NCI-H510A (cell line): ENCODE measurements at places on chromosomes 7 and 10.

GRCh38 chr7:48637382-48637781 is 287.0 kb upstream of the CDC14C start:
- no peak for DNase-seq

- no peak for DNase-seq
Measured at GRCh38 chr7:138195151-138195571, 118.9 kb downstream of the AKR1D1 start.

GRCh38 chr10:36808625-36809362 is 316.6 kb upstream of the ANKRD30A start:
- DNase-seq, result no peak

- DNase-seq, result no peak
Measured at GRCh38 chr10:2592360-2593160, 474.8 kb upstream of the PFKP start.

DNA sequence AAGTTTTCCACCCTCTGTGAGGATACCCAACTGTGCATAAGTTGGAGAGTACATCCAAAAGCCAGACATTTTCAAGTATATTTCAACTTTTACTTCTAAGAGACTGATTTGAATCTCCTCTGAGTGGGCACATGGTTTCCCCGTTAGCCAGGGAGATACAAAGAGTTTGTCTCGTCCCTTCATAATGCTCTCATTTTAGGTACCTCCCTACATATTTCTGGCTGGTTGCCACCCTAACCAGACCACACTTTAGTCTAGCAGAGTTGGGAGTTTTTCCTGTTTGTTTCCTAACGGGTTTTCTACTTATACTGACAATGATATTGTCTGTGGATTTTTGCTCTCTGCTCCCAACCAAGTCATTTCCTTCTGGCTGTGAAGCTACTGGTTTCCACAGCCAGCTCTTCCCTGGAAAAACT is 180.3 kb downstream of the CCDC71L start:
- DNase-seq, result no peak

DNA sequence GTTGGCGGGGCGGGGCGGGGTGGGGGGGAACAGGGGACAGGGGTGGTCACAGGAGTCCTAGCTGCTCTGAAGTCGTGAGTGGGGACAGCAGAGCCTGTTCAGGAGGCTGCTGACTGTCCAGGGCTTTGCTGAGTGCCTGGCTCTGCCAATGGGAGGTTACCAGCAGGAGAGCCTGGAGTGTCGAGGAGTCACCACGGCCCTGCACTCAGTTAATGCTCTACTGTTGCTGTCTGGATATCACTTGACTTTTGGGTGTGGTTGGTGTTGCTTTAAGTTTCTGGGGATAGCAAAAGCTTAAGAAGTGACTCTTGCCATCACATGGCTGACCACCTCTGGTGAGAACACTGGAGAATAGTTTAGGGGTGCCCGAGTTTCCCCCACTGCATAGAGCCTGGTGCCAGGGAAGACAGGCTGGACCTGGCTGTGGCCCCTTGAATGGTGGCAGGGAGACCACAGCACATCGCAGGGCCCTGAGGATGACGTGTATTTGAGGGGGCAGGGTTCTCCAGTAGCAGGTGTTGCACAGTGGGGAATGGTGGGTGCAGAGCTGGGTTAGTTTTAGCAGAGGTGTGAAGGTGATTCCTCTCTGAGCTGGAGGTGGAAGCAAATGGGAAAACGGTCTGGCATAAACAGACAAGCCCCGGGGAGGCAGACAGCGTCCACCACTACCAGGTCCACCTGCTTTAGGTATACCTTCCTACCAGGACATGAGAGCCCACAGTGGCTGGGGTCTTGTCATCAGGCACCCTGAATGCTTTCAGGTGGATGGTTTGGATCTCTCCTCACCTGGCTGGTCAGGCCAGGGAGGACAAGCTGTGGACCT is 54.2 kb upstream of the CAMK2B start:
- no peak for DNase-seq

DNA sequence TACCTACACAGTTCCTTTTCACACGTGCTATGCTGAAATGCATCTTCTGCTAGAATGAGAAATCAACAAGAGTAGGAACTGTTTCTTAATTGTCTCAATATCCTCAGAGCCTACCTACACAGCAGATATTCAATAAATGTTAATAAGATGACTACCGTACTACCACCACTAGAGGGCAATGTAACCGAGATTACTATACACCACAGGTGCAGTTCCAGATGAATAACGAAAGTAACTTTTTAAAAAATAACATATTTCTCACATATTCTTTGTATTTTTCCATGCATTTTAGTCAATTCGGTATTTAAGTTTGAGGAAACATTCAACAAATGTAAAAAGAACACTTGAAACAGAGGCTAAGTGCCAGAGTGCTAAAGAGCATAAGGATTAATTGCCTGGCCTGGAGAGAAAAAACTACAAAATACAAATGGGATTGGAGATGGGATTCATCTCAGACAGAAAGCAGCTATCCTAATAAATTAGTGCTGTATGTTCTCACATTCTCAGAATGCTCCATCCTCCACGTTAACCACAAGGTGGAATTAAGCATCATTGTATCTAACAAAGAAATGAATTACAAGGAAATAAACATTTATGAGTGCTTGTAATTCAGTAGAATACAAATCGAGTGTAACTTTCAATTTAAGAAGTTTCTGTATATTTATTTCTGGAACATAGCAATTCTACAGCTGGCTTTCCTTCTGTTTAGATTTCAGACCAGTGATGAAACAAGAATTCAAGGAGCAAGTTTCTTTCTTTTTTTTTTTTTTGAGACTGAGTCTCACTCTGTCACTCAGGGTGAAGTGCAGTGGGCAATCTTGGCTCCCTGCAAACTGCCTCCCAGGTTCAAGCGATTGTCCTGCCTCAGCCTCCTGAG is 20.3 kb upstream of the HECTD2 start:
- peak; percentile 6 for DNase-seq

GRCh38 chr7:78014401-78014800 is 215.8 kb downstream of the PHTF2 start:
- DNase-seq, result no peak

GRCh38 chr7:103717574-103717973 is 271.6 kb upstream of the SLC26A5 start:
- DNase-seq, result no peak

GRCh38 chr10:33047655-33048054 is 89.6 kb upstream of the ITGB1 start:
- DNase-seq, result no peak

- DNase-seq, result no peak
Measured at GRCh38 chr7:72038022-72038732, 374.0 kb downstream of the CALN1 start.

DNA sequence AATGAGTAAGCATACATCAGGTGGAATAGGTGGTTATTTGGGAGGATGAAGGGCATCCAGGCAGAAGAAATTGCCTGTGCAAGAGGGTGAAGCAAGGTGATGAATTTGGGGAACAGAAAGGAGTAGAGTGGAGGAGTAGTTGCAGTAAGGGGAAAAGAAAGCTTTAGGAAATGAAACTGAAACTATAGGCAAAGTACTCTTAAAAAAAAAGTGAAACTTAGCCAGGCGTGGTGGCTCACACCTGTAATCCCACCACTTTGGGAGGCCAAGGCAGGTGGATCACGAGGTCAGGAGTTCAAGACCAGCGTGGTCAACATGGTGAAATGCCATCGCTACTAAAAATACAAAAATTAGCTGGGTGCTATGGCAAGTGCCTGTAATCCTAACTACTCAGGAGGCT is 17.6 kb downstream of the NUP205 start:
- DNase-seq, result no peak

GRCh38 chr7:47685712-47686376 is 103.9 kb upstream of the TNS3 start:
- DNase-seq, result no peak

DNA sequence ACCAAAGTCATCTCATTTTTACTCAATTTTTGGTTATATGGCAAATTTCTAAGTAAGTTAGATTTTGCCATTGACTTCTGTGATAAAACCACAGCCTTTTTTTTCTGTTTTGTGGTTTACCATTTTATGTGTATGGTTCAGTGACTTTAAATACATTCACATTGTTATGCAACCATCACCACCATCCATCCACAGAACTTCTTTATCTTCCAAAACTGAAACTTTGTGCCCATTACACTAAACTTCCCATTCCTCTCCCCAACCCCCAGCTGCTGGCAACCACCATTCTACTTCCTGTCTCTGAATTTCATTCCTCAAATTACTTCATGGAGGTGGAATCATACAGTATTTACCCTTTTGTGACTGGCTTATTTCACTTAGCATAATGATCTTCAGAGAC is 280.4 kb upstream of the TCERG1L start:
- no peak for DNase-seq

GRCh38 chr7:156640949-156641485 is 443 bp downstream of the RNF32 start:
- DNase-seq, result no peak

DNA sequence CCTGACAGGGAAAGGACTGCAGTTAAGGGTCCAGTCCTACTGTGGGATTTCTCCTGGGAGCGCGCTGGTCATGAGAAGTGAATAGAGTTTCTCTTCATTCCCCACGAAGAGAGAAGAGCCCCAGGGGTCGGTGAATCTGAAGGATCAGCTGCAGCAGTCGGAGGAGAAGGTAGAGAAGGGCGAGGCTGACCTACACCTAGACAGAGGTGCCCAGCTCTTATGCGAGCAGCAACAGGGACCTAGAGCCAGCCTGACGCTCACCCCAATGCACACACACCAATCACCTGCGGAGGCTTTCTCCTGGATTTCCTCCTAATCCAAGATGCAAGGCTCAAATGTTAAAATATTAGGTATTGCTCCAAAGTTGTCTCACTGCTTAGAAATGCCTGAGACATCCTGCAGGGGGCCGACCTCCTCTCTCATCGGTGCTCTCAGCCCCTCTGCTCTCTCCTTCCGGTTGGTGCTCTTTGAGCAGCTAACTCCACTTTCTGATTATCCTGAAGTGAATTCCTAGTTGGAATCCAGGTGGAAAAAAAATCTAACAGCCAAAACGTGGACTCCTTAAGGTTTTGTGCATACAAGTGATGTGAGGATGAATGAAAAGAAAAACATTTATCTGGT is 176.4 kb downstream of the AHR start:
- DNase-seq, result no peak

DNA sequence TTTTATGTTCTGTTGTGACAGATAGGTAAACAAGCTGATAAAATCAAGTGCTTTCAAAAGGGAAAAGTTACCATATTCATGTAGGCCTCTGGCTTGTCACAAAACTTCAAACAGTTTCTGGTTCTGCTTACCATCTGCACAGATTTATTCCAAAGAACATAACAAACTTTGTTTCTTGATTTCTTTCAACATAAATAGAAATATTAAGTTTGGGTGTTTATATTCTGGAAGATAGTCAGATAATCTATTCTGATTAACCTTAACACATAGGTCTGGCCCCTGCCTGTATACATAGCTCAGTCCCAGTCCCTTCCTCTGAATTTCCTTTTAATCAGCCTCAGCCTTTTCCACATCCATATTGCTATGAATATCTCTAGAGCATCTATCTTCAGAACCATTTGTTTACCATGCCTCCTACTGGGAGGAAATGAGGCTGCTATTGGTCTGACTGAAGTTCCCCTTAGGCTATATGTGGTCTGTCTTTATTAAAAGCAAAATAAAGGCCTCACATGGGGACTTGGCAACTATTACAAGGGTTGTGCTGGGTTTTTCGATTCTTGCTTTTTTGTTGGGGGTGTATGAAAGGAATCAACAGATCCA is 319.0 kb downstream of the HPSE2 start:
- DNase-seq, result no peak

- no peak for DNase-seq
Measured at GRCh38 chr10:110356628-110357245, 52.0 kb upstream of the SMNDC1 start.
